ENCODE measurements at places on chromosomes 12 and 14.

DNA sequence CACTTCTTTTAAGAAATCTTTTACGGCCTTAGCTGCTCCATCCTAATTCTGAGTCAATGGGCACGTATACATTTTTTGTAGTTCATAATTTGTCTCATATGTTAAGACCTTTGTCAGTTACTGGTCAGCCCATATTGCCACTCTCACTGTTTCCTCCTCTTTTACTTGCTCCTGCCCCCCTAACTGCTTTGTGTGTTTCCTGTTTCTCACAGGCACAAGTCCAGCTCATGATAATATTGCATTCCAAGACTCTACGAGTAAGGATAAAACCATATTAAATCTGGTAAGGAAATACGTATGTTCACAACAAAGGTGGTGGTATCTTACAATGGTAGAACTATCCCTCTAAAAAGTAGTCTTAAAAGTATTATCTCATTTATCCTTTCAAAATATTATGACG, 111.7 kb downstream of the DNAI7 start:
- DNase-seq = no peak

- DNase-seq = no peak
Observed at GRCh38 chr12:32000373-32001005, 41.3 kb downstream of the RESF1 start.

DNA sequence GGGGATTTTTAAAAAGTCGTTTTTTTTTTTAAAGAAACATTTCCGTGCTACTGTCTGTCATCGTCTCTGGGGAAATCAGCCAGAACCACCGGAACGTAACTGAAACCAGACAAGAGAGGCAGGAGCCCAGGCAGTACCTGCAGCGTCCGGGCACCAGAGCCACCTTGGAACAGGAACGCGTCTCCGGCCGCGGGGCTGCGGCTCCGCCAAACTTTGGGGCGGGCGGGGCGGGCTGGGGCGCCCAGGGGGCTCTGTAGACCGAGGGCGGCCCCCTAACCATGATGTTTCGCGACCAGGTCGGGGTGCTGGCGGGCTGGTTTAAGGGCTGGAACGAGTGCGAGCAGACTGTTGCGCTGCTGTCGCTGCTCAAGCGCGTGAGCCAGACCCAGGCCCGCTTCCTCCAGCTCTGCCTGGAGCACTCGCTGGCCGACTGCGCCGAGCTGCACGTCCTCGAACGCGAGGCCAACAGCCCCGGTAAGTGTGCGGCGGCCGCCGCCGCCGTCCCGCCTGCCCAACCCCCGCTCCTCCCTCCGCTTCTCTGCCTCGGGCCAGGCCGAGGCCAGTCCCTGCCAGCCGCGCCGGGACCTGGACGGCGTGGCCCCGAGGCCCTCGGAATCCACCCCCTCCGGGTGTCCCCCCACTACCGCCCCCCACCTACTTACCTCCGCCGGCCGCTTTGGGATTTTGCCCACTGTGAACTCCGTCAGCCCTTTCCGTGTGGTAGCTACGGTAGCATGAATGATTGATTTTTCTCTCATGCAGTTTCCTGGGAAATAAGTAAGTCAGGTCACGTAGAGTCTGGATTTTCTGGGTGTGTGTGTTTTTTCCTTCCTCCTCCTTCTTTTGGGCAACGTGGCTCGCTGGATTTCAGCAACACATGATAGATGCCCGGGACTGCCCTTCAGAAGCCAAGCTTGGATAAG, 972 bp downstream of the SAMD4A start:
- peak; percentile 54 for DNase-seq

DNA sequence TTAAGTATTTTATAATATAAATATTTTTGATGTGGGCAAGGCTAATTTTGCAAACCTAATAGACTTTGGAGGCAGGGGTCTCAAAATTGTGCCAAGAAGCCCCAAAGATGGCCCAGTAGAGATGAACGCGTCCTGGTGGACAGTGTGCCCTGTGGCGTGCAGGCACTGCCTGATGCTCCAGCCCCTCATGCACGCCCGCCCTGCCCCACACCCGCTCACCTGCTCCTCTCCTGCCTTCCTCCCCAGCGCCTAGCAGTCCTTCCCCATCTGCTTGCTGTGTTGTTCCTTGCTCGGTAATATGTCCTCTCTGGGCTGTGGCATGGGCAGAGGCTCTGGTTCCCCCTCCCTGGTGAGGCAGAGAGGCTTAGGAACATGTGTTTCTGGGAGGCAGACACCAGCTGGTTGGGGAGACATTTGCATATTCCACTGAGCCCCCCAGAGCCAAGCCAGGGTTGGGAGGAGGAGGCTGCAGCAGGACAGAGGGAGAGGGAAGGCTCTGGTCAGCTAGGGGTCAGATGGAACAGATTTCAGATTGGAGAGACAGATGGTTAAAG, 46.8 kb upstream of the GPATCH2L start:
- DNase-seq = no peak

- DNase-seq = no peak
Observed at GRCh38 chr14:99879401-99880295, 86.4 kb downstream of the EML1 start.

DNA sequence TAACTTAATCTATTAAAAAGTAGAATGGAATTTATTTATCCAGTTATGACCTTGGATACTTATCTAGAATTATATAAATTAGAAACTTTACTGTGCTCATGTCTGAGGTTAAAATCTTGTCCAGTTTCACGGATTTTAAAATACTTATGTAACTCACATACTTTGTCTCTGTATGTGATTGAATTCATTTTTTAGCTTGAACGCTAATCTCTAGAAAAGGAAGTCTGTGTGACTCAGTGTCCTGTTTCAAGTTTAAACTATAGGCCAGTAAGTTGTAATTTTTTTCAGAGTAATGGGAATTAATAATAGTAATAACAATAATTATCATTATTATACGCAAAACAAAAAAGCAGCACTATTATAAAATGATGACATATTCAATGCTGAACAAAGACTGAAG, 168.6 kb downstream of the CPNE8 start:
- no peak for DNase-seq

GRCh38 chr14:44040561-44040960, 466.5 kb downstream of the FSCB start:
- no peak for DNase-seq

GRCh38 chr14:76647697-76648298, 113.5 kb upstream of the VASH1 start:
- peak; percentile 80 for DNase-seq

- DNase-seq = no peak
Observed at GRCh38 chr14:23430723-23431085, 4.8 kb downstream of the MYH7 start.

- peak; percentile 43 for DNase-seq
Observed at GRCh38 chr12:67649570-67650387, 1.2 kb downstream of the DYRK2 start.

GRCh38 chr12:89238593-89238992, 113.7 kb downstream of the DUSP6 start:
- DNase-seq = no peak

DNA sequence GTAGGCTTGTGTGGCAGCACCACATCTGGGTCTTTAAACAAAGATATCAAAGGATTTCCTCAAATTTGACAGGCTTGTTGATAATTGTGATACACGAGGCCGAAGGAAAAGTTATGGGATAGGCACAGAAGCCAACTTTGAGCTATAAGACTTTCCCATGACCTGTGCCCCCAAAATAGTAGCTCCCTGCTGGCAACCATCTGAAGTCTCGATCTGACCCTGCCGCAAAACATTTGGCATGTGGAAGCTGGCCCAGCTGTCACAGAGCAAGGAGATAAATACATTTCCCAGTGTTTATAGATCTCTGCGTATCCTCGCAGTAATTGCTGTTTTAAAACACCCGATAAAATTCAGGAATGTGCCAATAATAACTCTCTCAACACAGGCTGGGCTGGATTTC, 26.4 kb upstream of the RGS6 start:
- no peak for DNase-seq

- no peak for DNase-seq
Observed at GRCh38 chr14:77260199-77260598, 10.8 kb downstream of the NGB start.

DNA sequence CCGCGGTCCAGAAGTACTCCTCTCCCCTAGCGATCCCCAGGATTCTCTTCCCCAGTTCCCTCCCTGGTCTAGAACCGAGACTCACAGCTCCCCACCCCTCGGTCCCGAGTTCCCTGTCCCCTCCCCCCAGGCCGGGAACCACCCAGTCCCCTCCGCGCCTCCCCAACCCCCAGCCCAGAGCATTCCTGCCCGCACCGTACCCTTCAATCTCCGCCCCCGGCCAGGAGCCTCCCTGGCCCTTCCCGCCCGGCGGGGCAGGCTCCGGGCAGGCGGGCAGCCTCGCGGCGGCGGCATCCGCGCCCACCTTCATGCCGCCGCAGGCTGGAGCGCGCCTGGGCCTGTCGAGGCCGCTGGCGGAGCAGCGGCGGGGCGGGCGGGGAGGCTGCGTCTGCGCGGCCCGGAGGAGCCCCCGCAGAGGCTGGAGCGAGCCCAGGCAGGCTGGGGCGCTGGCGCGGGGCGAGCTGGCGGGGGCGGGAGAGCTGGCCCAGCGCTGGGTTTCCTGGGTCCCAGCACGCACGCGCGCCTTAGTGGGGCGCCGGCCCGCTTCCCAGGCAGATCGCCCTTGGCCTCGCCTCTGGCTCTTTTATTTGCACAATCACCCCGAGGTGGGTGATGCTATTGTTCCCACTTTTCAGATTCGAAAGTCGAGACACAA, 22.2 kb upstream of the GPR132 start:
- DNase-seq = no peak
